ENCODE measurements at places on chromosomes 2 and 18. TPM values are rescaled to one million over a fixed set of nuclear protein-coding genes. Genes with fewer than 3 reads are reported as not detected.

RNF181 gene
- total RNA-seq = 156 TPM

DNA sequence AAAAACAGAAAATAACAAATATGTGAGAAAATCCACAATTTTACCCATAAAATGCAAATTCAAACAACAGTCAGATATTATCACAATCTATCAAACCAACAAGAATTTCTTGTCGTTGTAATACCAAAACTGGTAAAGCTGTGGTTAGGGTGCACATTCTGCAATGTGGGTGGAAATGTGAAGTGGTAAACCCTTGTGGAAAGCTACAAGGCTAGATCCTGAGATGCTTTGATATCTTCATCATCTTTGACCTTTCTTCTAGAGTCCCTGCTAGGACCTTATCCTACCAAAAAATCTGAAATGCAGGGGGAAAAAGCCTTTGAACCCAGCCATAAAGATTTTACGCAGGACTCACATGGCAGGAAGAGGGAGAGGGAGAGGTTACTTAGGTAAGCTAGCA lies 17.2 kb upstream of the ATG16L1 start:
- ATAC-seq = peak; percentile 71

DNA sequence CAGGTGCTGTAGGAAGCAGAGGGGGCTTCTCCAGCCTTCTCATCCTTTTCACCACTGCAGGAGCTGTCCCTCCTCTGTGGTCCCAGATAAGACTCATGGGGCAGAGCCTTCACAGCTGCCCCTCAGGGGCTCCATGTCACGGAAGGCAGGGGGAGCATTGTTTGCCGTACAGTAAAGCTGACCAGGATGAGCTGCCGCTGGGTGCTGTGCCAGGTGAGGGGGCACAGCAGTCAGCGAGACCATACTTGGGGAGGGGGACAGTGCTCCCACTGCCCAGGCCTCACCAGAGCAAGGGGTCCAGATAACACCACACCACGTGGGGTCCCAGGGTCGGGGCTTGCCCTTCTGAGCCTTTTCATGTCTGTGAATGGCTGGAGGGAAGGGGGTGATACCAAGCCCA lies 46.3 kb downstream of the PLEKHB2 start:
- ATAC-seq = no peak

- no peak for ATAC-seq
Observed at GRCh38 chr2:179412112-179412511, 147.5 kb upstream of the SESTD1 start.

DNA sequence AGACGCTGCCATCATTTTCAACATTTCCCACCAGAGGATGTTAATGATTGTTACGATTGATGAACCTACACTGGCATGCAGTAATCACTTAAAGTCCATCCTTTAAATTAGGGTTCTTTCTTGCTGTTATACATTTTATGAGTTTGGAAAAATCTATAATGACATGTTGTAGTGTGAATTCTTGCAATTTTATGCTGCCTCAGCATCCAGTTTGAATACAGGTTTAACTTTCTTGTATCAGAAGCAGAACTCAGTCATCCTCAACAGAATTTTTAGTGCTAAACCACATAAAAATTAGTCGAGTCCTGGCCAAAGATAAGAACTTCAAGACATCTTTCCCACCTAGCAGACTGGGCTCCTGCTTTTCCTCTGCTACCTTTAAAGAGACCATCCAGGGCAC lies 303.3 kb downstream of the NUP35 start:
- ATAC-seq = no peak

DUSP2 gene
- 379 TPM for total RNA-seq

RNU2-63P gene
- 10.2 TPM for total RNA-seq

GRCh38 chr2:29987146-29987545 lies 65.8 kb upstream of the ALK start:
- no peak for ATAC-seq

GRCh38 chr2:117470311-117471095 lies 344.0 kb upstream of the DDX18 start:
- no peak for ATAC-seq

- peak; percentile 71 for ATAC-seq
Observed at GRCh38 chr18:76528477-76529432, 33.7 kb upstream of the ZNF516 start.

DNA sequence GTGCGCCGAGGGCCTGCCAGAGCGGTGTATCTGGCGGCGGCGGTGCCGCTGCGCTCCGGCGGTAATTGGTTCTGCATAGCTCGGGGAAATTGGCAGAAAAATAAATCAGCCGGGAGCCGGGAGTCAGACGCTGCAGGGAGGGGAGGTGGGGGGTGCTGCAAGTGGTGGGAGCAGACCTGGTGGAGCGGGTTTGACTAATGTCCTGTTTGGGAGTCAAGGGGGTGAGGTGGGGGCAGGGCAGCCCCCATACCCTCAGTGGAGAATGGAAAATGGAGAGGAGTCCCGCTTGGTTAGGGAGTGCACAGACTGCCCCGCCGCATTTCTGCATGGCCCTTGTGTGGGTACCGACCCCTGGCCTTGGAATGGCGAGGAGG lies 107.3 kb downstream of the DYSF start:
- no peak for ATAC-seq

GRCh38 chr2:40118622-40119021 lies 333.3 kb downstream of the SLC8A1 start:
- no peak for ATAC-seq

DNA sequence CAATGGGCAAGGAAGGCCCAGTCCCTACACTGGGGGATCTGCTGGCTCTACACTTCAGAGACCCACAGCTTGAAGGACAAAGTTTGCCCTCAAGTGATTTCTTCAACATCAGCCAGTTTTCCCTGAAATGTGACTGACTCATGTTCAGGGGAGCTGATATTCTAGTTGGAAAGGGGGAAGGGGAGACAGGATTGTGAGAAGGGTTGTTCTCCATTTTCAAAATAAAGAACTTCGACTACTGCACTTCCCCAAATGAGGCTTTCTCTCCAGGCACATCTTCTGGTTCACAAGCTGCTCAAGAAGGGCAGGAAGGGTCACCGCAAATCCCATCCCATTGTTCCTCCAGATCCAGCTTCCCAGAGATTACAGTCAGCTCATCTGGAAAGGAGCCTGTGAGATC lies 117.6 kb downstream of the BCL2L11 start:
- ATAC-seq = no peak

GRCh38 chr2:105391058-105391627 lies 7.7 kb downstream of the FHL2 start:
- ATAC-seq = no peak

- no peak for ATAC-seq
Observed at GRCh38 chr18:24878289-24878688, 417.9 kb downstream of the HRH4 start.

PLCL1 gene
- total RNA-seq = 0.87 TPM

FBLN7 gene
- total RNA-seq = 49.9 TPM

FBXO36 gene
- 0.37 TPM for total RNA-seq

- ATAC-seq = no peak
Observed at GRCh38 chr2:24332791-24333540, 27.4 kb downstream of the ITSN2 start.

PPIL3 gene
- total RNA-seq = 146 TPM

GRCh38 chr18:55314615-55315237 lies 273.3 kb downstream of the TCF4 start:
- ATAC-seq = no peak

DNA sequence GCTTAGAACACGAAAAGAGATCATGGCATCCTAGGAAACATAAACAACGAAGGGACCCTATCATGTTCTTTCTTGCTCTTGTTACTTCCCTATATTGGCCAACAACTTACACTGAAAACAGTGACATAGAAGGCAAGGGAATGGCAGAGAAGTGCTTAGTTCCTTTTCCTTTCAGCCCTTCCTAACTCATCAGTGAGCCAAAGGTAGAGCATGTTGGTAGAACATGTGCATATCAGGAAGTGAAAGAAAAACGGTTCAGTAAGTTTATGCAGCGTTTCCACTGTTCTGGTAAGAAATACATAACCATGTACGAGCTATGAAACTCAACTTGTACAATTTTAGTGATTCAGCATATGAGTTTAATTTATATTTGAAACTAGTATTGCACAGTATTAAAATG lies 21.7 kb downstream of the AKAIN1 start:
- ATAC-seq = no peak

GRCh38 chr2:38524580-38524979 lies 78.1 kb downstream of the HNRNPLL start:
- ATAC-seq = no peak

ERFE gene
- not detected for total RNA-seq

DNA sequence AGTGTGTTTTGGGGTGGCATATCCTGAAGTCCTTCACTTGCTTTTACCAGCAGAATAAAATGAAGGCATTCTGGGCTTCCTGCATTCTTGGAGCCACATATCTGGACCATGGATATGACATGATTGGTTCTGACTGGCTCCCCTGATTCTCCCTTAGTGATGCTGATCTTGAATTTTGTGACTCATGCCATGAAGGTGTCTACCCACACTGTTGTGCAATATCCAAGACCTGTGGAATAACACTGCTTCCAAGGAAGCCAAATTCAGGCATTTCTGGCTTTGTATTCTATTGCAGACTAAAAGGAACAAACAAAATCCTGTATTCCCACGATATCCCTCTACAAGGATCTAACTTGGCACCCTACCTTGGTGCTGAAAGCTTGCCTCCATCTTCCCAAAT lies 125.8 kb downstream of the LYPD6B start:
- ATAC-seq = no peak

GRCh38 chr2:26807788-26808460 lies 22.1 kb downstream of the CENPA start:
- no peak for ATAC-seq

DNA sequence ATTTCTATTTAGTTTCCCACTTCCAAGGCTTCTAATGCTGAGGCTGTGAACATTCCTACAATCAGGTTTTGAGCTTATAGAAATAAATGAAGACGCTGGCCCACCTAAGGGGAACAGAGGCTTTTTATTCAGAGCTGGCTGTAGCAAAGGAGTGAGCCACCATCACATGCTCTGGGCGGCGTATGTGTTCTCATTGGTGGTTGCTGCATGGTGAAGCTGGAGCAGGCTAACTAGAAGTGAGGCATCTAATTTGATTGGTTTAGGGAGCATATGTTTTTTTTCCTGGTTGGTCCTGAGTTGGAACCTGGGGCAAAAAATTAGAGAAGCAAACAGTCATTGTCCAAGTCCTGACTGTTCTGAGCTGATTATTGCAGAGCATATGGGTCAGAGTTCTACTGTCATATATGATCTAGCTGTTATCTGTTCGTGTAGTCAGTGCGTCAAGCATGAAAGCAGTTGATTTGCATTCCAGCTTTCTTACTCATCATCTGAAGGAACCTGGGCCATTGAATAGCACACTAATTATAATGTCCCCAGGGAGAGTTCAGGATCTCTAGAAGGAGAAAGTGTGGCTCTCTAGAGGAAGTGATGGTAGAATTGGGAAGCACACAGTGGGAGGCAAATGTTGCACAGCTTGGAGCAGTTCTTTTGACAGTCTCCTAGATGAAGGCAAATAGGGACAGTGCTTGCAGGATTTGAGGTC lies 279.6 kb downstream of the PARD3B start:
- no peak for ATAC-seq

DNA sequence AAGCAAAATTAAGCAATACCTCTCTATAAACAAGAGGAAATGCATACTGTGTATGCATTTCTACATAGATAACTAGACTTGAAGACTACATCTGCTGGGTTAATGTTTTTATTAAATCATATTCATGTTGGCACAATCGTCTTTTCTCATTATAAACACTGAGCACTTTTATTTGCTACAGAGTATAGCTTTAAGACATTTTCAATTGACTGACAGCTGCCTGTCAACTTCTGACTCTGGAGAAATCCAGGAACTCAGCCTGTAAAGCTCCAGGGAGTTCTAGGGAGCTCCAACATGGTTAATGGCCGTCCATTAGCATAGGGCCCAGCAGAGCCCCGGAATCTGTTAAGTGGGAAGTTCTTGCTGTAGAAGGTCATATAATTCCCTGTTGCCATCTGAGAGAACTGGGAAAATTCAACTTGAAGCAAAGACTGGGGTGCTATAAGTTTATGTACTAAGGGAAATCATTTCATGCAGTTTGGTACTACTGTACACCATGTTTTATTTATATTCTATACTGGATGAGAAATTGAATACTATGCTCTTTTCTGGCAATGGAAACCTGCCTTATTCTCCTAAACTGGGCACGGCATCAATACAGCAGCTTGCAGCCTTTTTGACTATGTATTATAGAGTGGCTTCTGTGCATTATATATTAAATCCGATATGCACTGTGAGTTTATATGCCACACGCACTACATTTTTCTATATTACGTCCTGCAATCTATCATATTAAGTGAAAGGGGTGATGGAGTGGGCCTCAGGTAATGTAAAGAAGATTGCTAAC lies 243.5 kb upstream of the ZNF521 start:
- ATAC-seq = no peak

DNA sequence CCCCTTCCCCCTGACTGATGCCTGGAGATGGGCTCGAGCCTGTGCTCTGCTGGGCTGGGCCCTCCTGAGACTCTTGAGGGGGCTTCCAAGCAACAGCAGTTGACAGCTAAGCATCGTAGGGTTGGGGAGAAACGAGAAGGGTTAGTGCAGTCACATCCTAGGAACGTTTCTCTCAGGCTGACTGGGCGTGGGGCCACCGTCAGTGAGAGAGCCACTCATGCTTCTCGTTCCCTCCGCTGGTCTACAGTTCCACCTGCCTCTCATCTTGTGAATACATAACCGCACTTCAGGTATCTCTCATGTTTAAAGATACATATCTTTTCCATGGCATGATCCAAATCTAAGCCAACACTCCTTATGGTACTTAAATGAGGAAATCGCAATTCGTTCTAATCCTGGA lies 66.4 kb downstream of the TRAPPC12 start:
- no peak for ATAC-seq

DNA sequence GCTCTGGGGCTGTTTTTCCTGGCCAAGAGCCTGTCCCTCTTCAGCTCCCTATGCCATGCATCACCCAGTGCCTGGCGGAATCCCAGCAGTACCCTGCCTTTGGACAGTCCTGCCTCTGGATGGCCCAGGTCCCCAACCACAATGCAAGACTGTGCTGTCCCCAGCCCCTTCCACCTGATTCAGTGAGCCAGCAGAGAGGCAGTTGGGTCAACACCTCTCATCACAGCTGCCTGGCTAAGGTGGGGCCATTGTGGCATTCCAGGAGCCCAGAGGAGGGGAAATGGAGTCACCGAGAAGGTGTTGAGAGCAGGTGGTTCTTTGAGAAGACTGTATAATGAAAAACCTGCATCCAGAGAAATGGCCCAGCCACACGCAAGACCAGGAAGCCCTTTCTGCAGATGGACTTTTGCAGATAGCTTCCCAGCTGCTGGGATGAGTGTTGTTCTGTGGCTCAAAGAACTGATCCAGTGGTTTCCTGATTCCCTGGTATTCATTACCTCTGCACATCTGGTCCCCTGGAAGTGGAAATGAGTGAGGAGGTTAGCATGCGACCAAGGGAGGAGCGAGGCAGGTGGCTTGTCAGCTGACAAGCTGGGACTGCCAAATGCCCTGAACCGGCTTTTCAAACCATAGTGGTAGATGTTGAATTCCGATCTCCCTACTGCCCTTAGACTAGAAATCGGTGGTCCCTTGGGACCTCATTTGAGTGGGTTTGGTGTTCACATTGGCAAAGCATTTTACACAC lies 1.7 kb upstream of the ASPRV1 start:
- no peak for ATAC-seq

- ATAC-seq = no peak
Observed at GRCh38 chr18:45081566-45082181, 401.0 kb downstream of the SETBP1 start.

PAX8 gene
- 1.6 TPM for total RNA-seq

TBR1 gene
- total RNA-seq = 0.06 TPM

All from activated T-helper 17 cell treated with anti-CD3 and anti-CD28 coated beads, Interleukin-2, amount 50 U/mL, for 72 hours (primary cell).